Memory B cell (primary cell): ENCODE measurements at places on chromosomes 1 and 21.

- DNase-seq = no peak
These were observed 5.3 kb upstream of the PRPF38B start for GRCh38 chr1:108686614-108687313.

GRCh38 chr1:206798384-206798996, 26.2 kb upstream of the IL10 start:
- DNase-seq = no peak

GRCh38 chr1:228059634-228060457, 22.7 kb upstream of the ARF1 start:
- peak; percentile 38 for DNase-seq

DNA sequence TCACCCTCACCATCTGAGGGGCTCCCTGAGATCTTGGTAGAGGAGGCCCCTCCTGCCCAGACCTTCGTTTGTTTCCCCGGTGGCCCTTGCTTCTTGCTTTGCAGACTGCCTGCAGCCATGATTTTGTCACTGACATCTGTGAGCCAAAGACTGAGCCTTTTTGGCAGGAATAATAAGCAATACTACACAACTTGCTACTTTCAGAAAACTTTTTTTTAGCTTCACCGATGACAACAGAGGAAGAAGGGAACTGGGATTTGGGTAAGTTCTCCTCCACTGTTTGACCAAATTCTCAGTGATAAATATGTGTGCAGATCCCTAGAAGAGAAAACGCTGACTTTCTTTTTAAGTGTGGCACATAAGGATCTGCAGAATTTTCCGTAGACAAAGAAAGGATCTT, 11.7 kb upstream of the CD101 start:
- DNase-seq = no peak

GRCh38 chr1:67601955-67602354, 83.0 kb upstream of the GADD45A start:
- no peak for DNase-seq

DNA sequence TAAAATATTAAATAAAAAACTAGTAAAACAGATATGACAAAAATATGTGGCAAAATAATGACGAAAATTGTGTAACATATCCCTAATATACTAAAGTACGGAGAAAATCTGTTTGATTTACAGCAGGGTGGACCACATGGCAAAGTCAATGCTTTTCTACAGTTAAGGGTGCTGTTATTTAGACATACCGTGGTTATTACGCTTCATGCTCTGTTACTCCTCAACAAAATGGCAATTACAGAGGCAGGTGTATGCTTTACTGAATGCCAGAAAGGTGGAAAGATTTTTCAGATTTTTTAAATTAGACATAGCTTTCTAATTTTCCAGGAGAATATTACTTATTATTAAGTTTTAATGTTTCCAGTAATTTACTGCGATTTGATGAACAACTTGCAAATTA, 343.9 kb upstream of the DPYD start:
- DNase-seq = no peak

- DNase-seq = no peak
These were observed 60.0 kb downstream of the LRIG2 start for GRCh38 chr1:113133038-113133437.

DNA sequence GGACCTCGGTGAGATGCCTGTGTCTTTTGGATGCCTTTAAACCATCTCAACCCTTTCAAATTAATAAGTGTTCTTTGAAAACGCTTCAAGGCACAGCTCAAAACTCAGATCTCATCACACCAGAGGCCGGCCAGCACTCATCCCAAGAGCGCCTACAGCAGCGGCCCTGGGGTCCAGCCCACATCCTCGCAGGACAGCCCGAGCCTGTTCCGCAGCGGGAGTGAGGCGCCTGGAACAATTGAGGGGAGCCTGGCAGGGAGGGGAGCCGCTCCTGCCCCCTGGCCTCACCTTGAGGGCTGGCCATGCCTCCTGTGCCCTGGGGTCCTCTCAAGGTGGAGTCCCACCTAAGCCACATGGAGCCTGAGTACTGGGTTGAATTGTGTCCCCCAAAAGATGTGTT, 37.9 kb downstream of the ACOT7 start:
- no peak for DNase-seq

DNA sequence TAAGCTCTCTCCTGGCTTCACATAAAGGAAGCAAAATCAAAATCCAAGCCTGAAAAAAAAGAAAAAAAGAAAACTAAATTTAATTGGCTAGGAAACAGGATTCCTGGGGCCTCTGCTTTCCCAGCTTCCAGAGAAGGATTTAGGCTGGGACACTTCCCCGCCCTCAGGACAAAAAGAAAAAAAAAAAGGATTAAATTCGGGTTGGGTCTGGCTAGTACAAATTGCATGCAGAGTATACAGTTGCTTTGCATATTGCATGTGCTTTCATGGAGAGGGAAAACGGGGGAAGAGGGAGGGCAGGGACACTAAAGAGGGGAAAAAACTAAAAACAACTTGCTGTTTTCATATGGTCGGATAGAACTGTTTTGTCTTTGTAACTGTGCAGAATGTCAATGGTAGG, 42.7 kb downstream of the OLIG1 start:
- no peak for DNase-seq

DNA sequence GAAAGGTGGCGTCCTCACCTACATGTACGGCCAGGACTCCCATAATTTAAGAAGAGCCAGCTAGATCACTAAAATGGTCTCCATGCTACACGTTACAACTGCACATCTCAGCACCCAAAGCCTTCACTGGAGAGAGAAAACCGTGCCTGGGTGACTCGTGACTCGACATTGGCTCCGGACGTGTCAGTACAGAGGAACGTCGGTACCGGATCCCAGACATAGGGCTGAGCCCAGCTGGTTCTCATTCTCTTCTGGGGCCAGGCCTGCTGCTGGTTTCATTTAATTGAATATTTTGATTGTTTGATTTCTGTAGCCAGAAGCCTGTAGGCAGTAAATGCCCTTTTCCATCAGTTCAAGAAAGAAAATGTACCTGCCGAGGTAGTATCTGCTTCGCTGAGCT, 93.1 kb downstream of the HHIPL2 start:
- DNase-seq = peak; percentile 17

GRCh38 chr1:86641318-86641717, 63.1 kb upstream of the SH3GLB1 start:
- no peak for DNase-seq

DNA sequence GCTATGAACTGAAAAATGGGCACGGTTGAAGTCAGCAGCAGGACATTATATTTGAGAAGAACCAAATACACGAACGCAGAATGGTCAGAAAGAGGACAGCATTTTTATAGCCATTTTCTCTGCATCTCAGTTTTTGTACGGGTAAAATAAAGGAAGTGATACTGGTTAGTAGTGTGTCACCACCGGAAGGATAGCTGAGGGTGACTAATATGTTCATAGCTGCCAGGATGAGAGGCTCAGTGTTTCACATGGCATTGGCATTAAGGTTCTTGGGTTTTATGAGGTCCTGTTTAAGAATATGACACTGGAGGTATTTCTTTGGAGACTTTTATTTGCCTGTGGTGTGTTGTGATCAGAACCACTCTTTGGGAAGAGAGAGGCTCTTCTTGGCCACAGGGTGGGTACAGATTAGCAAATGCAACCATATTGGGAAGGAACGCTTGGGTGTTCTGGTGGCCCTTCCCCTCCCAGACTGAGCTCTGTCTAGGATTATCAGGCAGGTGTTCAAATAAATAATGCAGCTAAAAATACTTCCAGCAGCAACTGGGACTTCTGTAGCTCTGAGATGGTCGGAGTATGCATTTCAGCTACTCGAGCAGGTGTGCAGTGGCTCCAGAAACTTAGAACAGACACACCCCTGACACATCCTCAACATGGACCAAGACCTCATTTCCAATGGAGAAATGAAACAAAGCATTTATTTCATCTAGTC, 158.2 kb downstream of the PBX1 start:
- no peak for DNase-seq

- DNase-seq = no peak
These were observed 50.7 kb downstream of the DNAH14 start for GRCh38 chr1:224980181-224980580.

- no peak for DNase-seq
These were observed 1.2 kb upstream of the CHD5 start for GRCh38 chr1:6181347-6181770.

DNA sequence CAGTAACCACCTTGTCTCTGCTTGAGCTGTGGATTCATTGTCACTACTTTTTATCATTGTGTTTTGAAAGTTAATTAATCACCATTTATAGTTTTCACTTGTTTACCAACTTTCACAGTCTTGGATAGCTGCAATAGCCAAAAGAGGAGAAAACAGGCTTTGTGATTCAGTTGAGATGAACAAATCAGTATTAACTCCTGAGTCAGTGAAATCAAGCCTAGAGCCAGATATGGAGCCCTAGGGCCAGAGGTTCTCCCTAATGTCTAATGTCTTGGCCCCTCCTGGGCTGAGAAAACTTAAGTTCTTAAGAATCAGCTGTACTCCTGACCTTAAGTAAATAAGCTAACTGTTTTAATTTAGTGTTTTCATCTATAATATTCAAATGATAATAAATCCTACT, 228.8 kb downstream of the DNM3 start:
- DNase-seq = no peak

DNA sequence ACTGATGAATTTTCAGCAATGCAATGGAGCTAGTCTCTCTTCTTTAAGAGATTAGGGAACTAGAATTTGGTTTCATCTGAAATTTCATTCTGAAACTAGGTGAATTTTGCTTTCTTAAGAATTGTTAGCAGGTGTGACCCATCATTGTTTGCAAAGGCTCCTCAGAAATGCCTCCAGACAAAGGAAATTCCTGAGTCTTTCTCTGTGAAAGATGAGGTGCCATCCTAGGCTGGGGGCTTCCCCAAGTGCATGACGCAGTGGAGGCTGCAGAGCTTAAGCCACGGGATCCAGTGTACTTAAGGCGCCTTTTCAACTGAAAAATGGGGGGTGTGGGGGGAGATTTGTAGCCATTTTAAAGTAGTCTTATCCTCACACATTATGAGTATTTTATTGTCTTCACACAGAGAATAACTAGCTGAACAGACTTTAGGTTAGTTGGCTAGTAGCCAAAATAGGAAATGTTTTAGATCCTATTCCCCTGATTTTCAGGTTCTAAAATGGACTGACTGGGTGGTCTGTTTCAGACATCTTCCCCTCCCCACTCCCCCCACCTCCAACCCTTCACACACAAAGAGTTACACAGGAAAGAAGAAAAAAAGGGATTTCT, 202.0 kb downstream of the NFIA start:
- no peak for DNase-seq

DNA sequence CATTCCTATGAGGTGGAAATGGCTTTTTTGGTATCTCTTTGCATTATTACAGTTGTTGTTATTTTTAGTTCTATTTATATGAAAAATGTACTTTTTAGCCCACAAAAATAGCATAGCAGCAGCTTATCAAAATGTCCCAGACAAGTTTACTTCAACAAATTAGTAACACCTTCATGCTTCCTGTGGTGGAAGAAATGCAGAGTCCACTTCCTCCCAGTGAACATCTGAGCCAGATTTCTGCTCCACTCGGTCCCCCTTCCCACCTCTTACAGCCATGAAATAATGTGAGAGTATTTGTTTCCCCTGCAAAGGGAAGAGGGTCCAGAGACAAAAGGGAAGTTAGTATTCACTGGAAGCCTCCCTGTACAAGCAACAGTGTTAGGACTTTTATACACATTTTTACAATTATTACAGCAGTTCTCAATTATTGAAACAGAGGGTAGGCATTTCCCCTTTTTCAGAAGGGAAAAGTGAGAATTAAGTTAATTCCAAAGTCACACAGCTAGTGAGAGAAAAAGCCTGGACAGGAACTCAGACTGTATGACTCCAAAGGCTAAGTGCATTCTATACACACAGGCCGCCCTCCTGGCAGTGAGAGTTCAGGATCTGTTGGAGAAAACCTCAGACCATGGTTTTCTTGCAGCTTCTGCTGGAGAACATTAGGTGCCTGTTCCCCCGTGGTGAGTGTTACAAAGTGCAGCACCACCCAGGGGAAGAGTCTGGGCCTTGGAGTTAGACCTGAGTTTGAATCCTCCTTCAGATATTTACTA, 126.5 kb downstream of the PBX1 start:
- DNase-seq = no peak

GRCh38 chr1:209106237-209106741, 477.2 kb upstream of the CAMK1G start:
- DNase-seq = no peak

DNA sequence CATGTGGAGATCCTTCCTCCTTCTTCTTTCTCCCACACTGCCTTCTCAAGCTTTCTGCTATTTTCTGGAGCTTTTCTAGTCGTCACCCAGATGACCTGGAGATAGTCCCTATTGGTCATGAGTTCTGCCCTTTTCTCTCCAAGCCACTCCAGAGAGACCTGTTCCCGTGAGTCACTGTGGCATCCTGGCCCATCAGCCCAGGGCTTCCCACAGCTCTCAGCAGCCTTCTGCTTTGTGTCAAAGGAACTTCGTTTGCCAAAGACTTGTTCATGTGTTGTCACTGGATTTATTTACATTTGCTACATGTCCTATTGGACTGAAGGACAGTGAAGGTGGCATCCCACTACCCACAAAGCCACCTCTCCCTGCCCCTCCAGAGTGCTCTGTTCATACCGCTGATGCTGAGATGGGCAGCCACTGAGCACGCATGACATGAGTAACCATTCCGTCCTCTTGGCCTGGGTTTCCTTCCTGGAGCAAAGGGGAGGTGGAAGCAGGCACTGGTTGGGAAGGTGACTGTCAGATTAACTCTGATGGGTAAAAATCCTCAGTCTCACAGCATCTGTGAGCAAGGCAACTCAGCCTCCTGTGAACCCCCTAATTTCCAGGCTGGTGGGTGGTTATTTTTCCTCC, 119.2 kb downstream of the EDEM3 start:
- no peak for DNase-seq

DNA sequence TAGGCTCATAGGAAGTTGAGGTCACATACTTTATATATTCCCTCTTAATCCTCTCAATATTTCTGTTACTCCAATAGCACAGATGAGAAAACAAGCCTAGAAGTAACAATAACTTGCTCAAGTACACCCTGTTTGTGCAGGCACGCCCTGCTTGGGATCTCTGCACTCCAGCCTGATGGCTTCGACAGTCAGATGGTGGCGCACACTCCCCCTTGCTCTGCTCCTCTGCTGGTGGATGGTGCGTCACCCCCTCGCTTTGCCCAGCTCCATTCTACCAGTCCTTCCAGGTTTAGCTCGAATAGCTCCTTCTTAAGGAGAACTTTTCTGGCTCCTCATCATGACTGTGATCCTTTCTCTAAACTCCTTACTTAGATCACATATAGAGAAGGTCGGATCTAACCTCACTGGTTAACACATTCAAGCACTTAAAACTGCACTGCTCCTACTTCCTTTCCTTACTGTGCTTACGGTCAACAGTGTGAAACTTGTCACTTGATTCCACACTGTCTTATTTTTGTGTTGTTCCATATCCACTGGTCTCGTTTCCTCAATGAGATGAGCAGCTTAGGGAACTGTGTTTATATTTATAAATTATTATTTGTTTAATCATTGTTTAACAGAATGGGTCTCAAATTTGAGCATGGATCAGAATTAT, 3.0 kb downstream of the TSPAN2 start:
- DNase-seq = no peak

- DNase-seq = no peak
These were observed 853.4 kb downstream of the KCNT2 start for GRCh38 chr1:195754874-195755273.

GRCh38 chr1:63917571-63918417, 144.0 kb downstream of the ROR1 start:
- no peak for DNase-seq

- DNase-seq = no peak
These were observed 86.3 kb upstream of the ARTN start for GRCh38 chr1:43847290-43847689.
